Esophagus squamous epithelium (tissue), 5 donors: ENCODE measurements at places on chromosomes 13 and 19.

GRCh38 chr13:111115965-111116521, 933 bp downstream of the ARHGEF7 start:
- DNase-seq: no peak

- DNase-seq: no peak
Measured at GRCh38 chr19:36003284-36003683, 5.3 kb downstream of the SYNE4 start.

GRCh38 chr19:45526143-45526542, 18.9 kb downstream of the VASP start:
- no peak for DNase-seq

DNA sequence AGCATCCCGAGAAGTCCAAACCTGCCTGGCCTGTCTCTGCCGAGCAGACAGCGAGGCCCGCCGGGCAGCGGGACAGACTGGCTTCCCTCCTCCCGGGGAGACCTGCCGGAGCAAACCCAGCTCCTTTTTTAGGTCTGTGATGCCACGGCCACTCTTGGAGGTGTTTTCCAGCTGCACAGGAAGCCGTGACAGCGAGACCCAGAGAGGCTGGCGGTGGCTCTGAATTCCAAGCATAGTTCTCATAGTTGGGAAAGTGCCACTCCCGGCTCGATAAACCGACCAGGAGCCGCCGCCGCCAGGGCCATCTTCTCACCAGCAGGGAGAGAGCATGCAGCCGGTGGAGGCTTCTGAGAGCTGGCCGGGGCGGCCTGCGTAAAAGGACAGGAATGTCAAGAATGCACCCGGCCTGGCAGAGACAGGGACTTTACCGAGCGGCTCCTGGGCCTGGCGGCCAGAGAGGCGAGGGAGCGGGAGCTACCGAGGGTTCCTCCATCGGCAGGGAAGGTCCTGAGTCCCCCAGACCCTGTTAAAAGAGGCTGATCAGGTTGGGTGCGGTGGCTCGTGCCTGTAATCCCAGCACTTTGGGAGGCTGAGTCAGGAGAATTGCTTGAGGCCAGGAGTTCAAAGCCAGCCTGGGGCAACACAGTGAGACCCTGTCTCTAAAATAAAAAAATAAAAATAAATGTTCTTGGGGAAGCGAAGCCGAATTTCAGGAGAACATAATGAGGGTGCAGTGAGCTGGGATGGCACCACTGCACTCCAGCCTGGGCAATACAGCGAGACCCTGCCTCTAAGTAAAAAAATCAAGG, 64.9 kb downstream of the GADD45B start:
- DNase-seq: no peak

DNA sequence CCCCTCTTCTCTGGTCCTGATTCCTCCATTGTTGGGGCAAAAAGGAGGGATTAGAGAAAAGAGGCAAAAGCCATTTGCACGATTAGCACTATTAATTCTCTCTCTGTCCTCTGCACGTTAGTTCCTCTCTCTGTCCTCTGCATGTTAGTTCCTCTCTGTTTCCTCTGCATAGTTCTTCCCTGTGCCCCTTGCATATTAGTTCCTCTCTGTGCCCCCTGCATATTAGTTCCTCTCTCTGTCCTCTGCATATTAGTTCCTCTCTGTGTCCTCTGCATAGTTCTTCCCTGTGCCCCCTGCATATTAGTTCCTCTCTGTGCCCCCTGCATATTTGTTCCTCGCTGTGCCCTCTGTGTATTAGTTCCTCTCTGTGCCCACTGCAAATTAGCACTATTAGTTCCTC, 847.2 kb upstream of the GPC6 start:
- no peak for DNase-seq

DNA sequence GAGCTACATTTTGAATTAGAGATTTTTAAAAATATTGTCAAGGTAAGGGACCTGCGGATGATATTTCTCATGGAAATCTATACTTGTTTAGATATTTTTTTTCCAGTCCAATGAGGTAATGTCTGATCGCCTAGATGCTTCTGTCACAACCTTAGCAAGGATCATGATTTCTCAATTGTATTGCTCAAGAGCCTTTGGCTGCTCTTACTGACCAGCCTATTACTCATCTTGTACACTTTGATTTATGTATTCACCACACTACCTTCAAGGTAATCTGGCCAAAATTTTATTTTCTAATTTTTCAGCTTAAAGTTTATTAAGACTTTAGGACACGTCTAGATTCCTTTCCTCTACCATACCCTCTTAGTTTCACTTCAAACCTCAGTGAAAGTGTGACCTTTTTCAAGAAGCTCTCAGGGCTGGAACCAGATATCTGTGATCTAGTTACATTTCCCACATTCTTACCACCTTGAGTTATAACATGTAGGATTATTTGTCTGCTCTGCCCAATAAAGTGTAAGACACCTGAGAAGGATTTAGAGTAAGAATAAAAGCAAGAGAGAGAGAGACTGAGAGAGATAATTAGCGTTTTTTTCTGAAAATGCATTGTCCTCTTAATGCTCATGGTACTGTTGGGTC, 197.1 kb downstream of the ITGBL1 start:
- no peak for DNase-seq

- no peak for DNase-seq
Measured at GRCh38 chr19:44141191-44142058, at the start of gene ZNF234. TSS of gene ZNF234 (plus strand) at chr19:44141554. CDS start at chr19:44144633, 3,079 bp downstream.

DNA sequence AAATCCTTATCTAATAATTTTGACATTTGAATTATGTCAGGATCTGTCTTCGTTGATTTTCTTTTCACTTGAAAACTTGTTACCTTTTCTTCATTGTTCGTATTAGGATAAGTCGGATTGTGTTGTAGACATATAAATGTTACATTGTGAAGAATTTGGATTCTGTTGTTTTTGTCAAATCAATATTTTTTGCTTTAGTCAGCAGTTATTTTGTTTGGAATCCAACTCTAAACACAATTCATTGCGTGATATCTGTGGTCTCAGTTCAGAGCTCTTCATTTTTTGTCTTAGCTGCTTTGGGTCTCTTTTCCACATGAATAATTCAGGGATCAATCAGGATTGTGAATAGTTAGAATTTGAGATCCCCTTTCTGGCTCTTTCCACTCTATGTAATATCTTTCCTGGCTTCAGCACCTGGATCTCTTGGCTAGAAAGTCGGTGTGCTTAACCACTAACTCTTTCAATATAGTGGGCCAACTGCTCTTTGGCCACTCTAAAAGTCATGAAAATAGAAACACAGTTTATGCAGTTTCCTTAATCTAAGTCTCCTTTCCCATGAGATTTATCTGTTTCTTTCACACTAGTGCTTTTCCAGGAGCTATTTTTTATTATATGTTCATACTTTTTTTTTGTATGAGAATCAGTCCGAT, 2494.2 kb upstream of the PCDH20 start:
- DNase-seq: no peak

GRCh38 chr13:79966059-79966458, 374.9 kb downstream of the SPRY2 start:
- no peak for DNase-seq

DNA sequence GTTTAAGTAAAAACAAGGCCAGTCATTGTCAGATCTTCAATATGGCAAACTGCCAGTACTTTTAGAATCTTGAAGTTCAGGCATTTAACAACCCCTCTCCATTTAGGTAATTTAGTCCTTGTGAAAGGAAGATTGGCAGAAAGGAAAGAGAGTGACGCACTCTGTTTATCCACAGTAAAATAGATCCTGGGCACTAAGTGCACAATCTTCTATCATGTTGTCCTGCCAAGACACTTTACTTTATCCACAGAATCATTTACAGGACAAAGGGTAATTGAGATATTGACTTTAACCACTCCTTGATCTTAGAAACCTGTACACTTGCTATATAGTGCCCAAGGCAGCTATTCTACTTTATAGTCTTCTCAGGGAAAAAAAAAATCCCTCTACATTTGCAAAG, 786.4 kb upstream of the SLITRK1 start:
- DNase-seq: no peak

- DNase-seq: no peak
Measured at GRCh38 chr13:98570929-98571372, 6.0 kb downstream of the STK24 start.

GRCh38 chr13:97165502-97166425, 56.4 kb upstream of the MBNL2 start:
- DNase-seq: no peak

- no peak for DNase-seq
Measured at GRCh38 chr13:36341718-36342117, 4.5 kb downstream of the SPART start.

GRCh38 chr13:64488731-64489130, 2741.4 kb downstream of the PCDH9 start:
- no peak for DNase-seq

- no peak for DNase-seq
Measured at GRCh38 chr13:31069808-31070534, 91.7 kb downstream of the HSPH1 start.

DNA sequence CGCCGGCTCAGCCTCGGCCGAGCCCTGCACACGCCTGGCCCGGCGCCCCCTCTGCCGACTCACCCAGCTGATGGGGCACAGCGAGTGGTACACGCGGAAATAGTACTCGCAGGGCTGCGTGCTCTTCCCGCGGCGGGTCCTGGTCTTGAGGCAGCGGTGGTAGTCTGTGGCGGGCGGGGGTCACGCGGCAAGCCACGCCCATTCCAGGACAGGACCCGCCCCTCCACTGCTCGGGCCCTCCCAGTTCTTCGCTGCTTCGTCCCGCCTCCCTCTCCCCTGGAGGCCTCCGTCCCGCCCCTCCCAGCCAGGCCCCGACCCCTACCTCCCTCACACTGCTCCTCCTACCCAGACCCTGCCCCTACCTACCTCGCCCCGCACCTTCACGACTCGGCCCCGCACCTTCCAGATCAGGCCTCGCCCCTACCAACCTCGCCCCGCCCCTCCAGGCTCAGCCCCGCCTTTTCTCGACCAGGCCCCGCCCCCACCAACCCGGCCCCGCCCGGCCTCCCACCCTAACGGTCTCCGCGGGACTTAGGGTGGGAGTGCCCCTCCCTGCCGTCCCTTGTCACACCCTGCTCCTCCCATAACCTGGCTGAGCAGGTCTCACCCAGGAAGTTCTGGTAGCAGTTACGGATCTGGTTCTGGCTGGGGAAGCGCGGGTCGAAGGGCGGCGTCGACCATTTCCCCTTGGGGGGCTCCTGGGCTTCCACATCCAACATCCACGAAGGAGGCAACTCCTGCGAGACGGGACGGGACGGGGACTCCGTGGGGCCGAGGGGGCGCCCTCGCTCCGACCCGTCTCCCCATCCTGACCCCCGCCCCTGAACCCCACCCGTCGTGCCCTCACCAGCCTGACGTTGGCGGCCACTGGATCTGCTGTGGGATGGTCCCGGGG, 469 bp downstream of the COX6B2 start:
- no peak for DNase-seq

DNA sequence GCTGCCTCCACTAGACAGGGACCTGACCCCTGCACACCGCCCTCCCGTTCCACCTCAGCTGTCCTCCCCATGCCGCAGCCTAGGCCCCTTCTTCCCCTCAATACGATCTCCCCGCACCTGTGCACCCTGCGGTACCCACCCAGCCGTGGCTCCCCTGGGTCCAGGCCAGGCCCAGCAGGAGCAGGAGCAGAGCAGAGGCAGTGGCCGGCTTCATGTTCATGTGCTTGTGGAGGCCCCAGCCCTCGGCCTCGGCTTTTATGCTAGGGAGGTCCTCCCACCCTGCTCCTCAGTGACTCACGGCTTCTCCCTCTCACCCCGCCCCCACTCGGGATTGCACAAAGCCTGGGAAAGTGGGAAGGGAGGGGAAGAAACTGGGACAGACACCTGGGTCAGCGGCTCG, 11.4 kb upstream of the KRTDAP start:
- no peak for DNase-seq
